ENCODE measurements at places on chromosomes 3 and 15.

DNA sequence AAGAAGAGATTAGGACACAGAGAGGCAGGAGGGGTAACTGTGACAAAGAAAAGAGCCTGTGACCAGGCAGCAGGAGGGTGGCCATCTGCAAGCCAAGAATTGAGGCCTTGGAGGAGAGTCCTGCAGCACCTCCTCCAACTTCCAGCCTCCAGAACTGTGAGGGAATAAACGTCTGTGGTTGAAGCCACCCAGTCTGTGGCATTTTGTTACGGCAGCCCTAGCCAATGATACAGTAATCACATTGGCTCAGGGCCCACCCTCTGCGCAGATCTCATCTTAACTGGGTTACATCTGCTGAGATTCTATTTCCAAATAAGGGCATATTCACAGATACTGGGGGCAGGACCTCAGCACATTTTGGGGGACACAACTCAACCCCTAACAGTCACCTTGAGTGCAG, 11.3 kb downstream of the SELENOS start:
- DNase-seq, result no peak

GRCh38 chr3:108153451-108153981, 62.7 kb upstream of the CD47 start:
- peak; percentile 26 for DNase-seq

- DNase-seq, result no peak
These were observed 23.3 kb upstream of the NEO1 start for GRCh38 chr15:73028831-73029451.

DNA sequence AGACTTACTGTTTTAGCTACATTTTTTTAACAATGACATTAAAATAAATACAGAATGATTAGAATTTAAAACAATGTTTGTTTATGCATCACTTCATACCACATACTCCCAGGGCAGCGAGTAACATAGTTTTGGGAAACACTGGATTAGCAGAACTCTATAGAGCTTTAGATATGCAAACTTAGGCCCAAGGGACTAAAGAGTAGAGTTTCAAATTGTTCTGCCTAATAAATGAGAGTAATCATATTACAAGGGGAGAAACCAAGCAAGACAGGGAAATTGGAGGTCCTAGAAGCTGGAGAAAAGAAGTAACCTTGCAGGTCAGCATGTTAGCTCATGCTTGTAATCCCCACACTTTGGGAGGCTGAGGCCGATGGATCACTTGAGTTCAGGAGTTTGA, 3.6 kb upstream of the DAZL start:
- DNase-seq, result no peak

GRCh38 chr3:56792193-56792592, 9.6 kb downstream of the ARHGEF3 start:
- peak; percentile 59 for DNase-seq

DNA sequence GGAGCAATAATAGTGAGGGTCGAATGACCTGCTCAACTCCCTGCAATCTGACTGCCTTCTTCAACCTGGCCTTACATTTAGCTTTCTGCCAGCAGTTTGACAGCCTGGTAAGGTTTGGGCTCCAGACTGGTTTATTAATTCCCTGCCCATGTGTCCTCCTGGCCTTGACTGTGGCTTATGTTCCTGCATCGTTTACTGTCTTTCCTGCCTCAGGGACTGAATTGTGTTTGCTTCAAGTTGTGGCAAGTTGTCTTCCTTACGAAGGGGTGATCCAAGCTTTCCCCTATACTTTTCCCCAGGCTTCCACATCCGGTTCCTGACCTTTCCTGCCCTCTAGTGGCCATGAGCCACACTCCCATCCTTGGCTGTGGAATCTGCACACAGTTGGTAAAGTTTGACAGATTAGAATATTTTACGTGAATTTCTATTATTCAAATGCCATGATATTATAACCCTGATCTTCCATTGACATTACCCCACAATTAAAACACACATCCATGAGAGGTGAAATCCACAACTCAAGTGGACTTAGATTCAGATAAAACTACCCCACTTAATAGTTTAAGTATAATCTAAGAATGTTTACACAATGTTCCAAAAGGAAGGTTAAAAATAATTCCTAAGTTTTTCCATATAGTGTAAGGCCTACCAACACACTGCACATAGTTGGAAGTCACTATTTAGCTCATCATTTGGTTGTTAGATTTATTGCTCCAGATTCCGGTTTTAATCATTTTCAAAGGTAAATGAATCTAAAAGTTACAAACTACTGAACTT, 95.7 kb downstream of the NEDD4 start:
- peak; percentile 20 for DNase-seq

- peak; percentile 0 for DNase-seq
These were observed 172.5 kb downstream of the POTEB3 start for GRCh38 chr15:21267671-21268395.

DNA sequence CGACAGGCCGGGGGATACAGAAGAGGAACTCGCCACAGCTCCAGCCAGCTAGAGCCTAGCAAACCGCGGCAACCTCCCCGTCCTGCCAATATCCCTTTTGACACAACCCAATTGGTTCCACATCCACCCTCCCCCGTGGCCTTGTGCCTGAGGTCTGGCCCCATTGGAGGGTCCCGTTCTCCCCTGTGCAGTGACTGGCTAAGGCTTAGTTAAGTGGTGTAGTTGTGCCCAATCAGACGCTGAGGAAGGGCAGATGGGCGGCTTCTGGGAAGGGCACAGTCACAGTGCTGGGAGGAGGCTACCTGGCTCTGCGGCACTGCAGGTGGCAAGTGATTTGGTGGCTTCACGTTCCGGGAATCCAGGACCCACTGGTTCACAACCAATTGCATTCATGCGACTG, 78.6 kb downstream of the SNRK start:
- no peak for DNase-seq

DNA sequence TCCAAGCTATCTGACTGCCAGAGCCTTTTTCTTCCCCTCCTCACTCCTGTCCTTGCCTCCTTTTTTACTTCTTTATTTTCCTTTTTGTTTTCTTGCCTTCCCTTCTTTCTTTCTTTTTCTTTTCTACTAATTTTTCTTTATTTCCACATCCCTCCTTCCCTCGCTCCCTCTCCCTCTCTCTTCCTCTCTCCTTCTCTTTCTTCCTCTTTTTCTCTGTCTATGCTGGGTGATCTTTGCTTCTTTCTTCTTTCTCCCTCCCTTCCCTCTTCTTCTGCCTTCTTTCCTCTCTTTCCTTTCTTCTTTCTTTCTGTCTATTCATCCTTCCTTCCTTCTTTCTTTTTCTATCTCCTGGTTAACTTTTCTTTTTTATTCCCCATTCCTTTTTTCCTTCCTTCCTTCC, 564.8 kb downstream of the NSUN3 start:
- no peak for DNase-seq

DNA sequence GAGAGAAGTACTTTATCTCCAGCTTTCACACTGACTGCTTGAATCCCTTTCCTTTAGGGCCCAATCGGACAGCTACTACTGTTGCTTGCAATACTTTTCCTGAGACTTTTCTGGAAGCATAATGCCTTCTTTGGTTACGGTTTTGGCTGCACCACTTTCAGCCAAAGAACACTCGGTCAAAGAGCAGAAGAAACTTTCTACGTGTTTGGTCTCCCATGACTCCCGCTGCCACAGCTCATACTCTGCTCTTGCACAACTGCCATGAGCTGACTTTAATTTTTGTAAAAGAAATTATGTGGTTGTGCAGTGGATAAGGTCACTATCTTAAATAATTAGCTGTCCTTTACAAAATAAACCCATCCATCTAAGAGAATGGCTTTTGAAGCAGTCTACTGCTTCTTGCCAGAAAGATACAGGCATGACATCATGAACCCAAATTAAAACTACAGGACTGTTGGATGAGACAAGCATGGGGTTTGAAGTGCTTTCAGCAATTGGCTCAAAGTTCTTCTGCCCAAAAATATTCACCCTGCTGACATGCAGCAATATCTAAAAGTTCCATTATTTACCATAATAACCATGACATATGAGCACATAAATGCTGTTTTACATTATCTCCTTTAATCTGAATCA, 42.0 kb downstream of the PROS1 start:
- DNase-seq, result no peak

- DNase-seq, result no peak
These were observed 6.2 kb upstream of the TMF1 start for GRCh38 chr3:69058180-69058946.

DNA sequence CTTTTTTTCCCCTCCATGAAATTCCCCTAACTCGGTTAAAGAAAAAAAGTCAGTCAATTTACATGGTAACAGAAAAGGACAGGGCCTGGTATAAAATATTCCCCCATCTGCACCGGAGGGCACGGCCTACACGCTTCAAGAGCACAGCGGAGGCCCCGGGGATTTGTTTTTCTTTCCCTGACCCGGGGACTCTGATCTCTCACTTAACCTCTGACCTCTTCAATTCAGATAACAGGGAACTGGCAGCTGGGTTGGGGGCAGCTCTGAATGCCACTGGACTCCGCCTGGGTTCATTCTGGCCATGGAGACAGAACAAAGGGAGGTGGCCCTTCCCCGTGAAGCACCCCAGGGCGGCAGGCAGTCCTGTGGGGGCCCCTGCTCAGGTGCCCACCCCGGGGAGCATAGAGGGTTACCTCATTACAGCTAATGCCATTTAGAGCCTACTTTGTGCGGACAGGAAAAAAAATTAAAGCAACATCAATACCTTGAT, 257.5 kb downstream of the SHQ1 start:
- DNase-seq, result no peak

DNA sequence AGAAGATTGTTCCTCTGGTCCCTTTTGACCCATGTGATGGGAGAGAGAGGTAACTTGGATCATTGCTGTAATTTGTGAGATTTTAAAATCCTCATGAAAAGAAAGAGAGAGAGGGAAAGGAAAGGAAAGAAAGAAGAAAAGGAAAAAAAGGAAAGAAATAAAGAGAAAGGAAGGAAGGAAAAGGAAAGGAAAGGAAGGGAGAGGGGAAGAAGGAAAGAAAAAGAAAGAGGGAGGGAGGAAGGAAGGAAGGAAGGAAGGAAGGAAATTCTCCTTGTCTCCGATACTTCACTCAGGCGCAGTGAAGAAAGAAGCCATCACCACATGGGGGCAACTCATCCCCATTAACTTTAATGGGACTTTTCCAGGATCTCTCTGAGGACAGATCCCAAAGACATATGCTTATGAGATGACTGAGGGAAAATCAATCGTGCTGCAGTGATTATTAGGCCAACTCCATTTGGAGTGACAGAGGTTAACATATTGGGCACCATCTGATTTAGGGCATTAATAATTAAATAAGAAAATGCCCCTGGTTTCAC, 123.0 kb downstream of the MEGF11 start:
- DNase-seq, result no peak

- peak; percentile 89 for DNase-seq
These were observed 610 bp downstream of the ARID3B start for GRCh38 chr15:74541494-74542165.

GRCh38 chr15:65286069-65286703, 497 bp downstream of the PARP16 start:
- DNase-seq, result peak; percentile 70

- DNase-seq, result peak; percentile 66
These were observed 303.9 kb upstream of the TBC1D5 start for GRCh38 chr3:18046131-18046915.

GRCh38 chr15:64023220-64023619, 23.1 kb downstream of the DAPK2 start:
- DNase-seq, result no peak

- peak; percentile 55 for DNase-seq
These were observed 87.0 kb downstream of the KLHL25 start for GRCh38 chr15:85707519-85708338.

DNA sequence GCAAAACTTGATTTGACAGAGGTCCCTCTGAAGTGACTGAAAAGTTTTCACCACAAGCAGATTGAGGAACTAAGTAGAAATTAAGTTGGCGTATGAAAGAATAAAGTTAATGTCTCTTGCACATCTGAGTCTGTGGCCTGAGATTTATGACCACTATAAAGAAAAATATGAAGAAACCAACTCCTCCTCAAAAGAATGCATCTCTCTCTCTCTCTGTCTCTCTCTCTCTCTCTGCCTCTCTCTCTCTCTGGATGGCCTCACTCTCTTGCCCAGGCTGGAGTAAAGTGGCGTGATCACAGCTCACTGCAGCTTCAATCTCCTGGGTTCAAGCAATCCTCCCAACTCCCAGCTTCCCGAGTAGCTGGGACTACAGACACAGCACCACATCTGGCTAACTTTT, 55.2 kb downstream of the RPL22L1 start:
- no peak for DNase-seq

- DNase-seq, result no peak
These were observed 21.6 kb downstream of the FANCD2 start for GRCh38 chr3:10047876-10048275.

Measured in suppressor macrophage (primary cell).